ENCODE measurements at places on chromosomes 11 and 22.

DNA sequence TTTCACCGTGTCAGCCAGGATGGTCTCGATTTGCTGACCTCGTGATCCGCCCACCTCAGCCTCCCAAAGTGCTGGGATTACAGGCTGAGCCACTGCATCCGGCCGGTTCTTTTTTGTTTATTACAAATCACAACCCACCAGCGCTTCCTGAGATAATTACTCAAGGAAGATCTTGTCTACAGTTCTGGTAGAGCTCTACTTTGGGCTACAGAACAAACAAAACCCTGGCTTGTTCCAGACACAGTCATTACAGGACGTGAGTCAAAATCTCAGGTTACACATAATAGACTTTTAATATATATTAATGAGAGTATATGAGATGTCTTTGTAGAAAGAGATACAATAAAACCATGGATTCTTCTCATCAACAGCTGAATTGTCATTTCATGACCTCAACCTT is 42.8 kb upstream of the NUP50 start:
- no peak for DNase-seq

DNA sequence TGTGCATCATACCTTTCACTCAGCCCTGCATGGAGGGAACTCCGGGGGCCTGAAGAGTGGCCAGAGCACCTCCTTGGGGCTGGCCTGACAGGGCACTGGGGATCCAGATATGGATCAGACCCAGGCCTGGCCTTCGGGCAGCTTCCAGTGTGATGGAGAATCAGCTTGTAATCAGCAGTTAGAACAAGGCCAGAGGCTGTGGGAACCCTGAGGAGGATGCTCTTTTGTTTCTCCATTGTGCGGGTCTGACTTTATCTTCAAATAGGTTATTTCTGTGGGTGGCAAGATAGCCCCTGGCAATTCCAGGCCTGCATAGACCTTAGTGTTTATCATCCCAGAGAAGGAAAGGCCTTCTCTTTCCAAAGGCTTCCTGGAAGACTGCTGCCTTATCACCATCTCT is 12.3 kb downstream of the DGAT2 start:
- DNase-seq: no peak

- no peak for DNase-seq
These were observed 12.3 kb downstream of the IPO7 start for GRCh38 chr11:9396752-9397151.

DNA sequence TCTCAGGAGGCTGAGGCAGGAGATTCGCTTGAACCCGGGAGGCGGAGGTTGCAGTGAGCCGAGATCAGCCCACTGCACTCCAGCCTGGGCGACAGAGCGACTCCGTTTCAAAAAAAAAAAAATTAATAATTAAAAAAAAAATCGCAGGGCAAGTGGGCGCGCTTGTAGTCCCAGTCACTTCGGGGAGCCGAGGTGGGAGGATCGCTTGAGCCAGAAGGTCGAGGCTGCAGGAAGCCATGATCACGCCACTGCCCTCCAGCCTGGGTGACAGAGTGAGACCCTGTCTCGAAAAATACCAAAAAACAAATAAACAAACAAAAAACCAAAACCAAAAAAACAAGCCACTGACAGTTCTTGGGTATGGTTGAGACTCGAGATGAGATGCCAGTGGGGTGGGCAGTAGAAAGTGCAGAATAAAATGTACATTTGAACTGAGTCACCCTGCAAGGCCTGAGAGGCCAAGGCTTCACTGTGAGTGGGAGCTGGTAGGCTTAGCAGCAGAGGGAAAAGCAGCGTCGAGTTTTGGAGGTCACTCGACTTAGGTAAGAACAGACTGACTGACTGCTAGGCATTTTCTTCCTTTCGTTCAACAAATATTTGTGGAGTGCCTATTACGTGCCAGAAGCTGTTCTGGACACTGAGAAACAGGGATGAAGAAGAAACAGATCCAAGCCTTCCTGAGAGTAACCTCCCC is 635 bp upstream of the LDHA start:
- no peak for DNase-seq
